Common myeloid progenitor, CD34-positive (primary cell): ENCODE measurements at places on chromosomes 7 and 10.
A peak's percentile ranks its signal among the peaks of the same experiment; 100 is the strongest.

- no peak for DNase-seq
Measured at GRCh38 chr10:122637376-122637775, 62.3 kb downstream of the C10orf120 start.

DNA sequence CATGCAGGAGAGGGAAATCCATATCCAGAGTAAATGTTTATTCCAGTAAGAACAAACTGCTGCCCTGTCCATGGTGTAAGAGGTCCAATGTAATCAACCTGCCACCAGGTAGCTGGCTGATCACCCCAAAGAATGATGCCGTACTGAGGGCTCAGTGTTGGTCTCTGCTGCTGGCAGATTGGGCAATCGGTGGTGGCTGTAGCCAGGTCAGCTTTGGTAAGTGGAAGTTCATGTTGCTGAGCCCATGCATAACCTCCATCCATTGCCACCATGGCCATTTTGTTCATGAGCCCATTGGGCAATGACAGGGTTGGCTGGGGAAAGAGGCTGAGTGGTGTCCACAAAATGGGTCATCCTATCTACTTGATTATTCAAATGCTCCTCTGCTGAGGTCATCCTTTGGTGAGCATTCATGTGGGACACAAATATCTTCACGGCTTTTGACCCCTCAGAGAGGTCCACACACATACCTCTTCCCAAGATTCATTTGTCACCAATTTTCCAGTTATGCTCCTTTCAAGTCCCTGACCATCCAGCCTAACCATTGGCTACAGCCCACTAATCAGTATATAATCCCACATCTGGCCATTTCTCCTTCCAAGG lies 23.3 kb upstream of the PAPSS2 start:
- DNase-seq: no peak

GRCh38 chr10:69349542-69349888 lies 67.2 kb downstream of the TACR2 start:
- DNase-seq: no peak

DNA sequence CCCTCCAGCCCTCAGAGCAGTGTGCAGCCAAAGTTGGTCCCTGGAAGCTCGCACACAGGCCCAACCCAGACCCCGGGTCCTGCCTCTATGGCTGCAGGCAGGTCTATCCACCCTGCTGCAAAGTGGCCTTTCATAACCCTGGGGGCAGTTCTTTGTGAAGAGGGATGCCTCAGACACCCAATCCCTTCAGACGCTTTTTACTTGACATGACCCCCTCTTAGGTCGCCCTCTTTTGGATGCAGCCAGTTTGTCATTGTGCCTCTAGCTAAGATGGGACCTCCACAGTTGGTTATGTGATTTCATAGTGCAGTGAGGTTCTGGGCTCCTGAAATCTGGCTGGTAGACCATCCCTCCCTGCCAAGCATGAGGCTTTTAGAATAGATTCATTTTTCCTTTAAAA lies 27.3 kb downstream of the SMKR1 start:
- no peak for DNase-seq

DNA sequence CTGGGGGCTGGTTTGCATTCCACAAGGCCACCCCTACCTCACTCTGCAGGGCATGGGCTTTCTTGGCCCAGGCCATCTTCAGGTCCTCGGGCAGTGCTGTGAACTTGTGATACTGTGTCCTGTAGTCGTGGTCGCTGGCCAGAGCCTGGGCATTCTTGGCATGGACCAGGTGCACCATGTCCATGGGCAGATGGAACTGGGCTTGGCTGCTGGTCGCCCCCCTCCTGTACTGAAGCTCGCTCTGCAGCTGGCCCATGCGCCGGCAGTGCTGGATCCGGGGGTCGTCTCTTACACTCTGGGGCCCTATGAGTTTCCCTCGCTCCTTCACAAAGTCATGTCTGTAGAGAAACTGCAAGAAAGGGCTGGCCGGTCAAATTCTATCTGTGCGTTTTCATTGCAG lies 51.7 kb downstream of the HABP2 start:
- DNase-seq: no peak

DNA sequence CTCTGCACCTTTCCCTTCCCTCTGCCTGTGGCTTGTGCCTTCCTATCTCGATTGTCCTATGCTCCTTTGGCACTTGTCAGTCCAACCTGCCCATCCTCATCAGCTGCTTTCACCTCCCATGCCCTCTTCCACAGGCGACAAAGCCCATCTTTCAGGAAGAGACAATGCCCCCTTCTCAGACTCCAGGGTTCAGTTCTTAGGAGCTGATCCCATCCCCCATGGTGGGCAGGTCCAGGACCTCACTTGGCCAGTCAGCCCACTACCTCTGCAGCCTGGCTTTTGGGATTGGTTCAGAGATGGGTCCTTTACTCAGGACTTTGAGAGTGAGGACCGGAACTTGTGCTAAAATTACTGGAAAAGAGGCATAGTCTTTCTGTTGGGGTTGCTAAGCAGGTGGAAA lies 74.0 kb upstream of the NANOS1 start:
- no peak for DNase-seq

DNA sequence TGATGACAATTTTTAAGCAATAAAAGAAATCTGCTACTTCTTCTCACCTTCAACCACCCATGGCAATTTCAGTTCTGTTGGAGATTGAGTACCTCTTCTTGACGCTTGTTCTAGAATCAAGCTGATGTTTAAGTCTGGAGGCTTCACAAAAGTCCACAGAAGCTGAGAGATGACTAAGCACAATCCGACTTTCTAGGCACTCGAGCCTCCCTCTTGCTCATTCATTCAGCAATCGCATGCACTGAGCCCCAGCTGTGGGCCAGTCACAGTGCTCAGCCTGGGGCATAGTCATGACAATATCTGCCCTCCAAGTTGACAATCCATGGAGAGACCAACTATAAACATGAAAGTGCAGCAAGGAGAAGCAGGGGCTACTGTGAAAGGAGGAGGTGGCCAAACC lies 103.2 kb downstream of the IPMK start:
- DNase-seq: no peak

- no peak for DNase-seq
Measured at GRCh38 chr7:33981671-33982424, 76.5 kb downstream of the BMPER start.

DNA sequence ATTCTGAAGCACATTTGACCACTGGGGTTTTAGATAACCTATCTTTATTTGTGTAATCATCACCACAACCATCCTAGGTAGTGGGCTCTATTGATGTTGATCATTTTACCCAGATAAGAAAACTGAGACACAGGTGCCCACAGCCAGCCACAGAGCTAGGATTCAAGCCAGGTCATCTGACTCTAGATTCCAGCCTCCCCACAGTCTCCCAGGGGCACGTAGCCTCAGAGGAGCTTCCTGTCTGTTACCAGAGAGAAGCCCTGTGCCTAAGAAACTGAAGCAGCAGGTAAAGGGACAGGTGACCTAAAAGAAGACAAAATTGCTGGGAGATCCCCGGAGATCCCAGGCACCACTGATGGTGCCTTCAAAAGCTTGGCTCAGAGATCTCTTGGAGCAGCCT lies 55.8 kb downstream of the ALOX5 start:
- DNase-seq: no peak

- no peak for DNase-seq
Measured at GRCh38 chr7:112015146-112015545, 191.1 kb downstream of the DOCK4 start.

GRCh38 chr10:48523820-48524758 lies 80.8 kb downstream of the ARHGAP22 start:
- DNase-seq: peak; percentile 66

DNA sequence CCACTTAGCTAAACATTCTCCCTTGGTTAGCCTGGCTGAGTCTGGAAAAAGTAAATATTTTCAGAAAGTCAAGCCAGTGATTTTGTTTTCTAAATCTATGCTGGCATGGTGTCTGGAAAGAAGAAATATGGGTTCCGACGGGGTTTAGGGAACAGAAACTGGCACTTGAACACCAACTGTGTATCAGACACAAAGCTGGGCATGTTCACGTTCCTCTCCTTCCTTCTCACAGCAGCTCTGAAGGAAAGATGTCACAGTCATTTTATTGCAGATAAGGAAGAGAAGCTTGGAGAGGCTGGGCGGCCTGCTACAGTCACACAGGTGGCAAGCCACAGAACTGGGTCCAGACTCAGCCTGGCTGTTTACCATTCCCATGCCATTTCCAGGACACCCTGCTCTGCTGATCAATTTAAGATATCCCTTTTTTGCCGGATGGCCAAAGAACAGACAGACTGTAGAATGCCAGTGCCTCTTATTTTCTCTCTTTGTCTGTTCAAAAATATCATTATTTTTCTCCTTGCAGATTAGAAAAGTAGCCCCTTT lies 118.8 kb downstream of the HERPUD2 start:
- DNase-seq: no peak

DNA sequence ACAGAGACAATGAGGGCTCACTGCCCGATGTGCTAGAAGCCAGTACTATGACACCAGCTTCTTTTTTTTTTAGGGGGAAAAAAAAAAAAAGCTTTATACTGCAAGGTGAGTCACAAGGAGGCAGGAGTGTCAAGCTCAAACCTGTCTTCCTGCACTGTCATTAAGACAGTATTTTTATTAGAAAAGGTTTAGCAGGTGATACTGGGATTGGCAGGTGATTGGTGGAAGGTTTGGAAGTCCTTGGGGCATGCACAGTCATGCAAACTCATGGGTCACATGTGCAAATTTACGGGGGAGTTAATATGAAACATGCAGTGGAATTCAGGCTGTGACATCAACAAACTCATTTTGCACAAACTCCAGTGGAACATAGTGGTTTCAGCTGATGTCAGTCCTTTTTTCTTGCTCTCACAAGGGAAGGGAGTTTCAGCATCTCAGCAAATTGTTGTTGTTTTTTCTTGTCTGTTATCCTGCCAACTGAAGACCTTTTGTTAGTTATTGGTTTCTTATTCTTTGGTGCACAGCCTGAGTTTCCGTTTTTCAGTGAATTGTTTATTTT lies 530.6 kb downstream of the ANKRD7 start:
- DNase-seq: no peak

GRCh38 chr7:151520419-151521261 lies 945 bp upstream of the RHEB start:
- peak; percentile 54 for DNase-seq

GRCh38 chr10:22252801-22253579 lies 35.2 kb upstream of the EBLN1 start:
- DNase-seq: no peak

GRCh38 chr10:43091846-43092245 lies 15.0 kb downstream of the RET start:
- DNase-seq: no peak

- DNase-seq: no peak
Measured at GRCh38 chr10:15787426-15787825, 67.7 kb upstream of the ITGA8 start.

DNA sequence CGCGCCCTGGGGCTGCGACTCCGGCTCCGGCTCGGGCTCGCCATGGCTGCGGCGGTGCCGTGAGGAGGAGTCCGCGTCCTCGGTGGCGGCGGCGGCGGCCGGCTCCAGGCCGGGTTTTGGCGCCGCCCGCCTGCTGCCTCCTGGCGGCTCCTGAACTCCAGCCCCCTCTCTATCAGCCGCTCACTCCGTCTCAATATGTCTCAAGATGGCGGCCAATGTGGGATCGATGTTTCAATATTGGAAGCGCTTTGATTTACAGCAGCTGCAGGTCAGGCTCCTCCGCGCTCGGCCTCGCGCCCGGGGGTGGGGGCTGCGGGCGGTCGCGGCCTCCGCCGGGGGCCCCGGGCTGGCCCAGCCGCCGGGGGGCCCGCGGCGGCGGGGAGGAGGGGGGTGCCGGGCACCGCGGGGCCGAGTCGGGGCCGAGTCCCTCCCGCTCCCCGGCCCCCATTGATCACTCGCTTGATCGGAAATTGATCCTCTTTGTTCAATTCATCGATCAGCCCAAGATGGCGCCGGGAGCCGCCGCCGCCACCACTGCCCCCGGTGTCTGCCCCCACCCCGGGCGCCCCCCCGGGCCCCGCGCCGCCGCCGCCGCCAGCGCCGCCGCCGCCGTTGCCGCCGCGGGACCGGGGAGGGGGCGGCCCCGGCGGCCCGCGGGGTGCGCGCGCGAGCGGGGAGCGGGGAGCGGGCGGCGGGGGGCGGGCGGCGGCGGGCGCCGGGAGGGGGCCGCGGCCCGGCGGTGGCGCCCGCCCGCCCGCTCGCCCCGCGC lies 1.4 kb upstream of the CUX1 start:
- DNase-seq: peak; percentile 90

DNA sequence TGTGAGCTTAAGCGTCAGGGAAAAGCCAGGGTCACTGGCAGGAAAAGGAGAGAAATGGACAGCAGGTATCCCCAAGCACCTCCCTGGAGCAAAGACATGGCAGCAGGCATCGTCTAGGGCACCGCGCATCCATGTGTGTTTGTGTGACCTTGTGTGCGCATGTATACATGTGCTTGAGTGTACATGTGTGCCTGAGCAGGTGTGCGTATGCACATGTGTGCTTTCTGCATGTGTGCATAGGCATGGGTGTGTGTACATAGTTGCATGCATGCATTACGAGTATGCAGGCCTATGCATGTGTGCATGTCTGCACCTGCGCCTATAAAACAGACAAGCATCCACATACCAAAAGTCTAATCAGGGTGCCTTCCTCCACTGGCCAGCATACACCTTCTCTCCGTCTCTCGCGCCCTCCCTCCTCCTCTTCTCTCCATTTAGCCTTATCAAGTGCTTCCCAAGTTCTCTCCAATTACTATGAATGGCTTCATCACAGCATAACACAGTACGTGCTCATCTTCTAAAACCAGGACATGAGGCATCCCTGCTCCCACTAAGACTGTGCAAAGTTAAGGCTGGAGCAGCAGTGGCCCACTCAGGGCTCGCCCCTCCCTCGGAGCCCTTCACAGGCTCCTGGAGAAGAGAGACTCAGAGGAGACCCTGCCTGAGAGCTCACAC lies 30.6 kb downstream of the RASGEF1A start:
- DNase-seq: no peak

- peak; percentile 80 for DNase-seq
Measured at GRCh38 chr7:50266635-50267386, 37.7 kb upstream of the IKZF1 start.

DNA sequence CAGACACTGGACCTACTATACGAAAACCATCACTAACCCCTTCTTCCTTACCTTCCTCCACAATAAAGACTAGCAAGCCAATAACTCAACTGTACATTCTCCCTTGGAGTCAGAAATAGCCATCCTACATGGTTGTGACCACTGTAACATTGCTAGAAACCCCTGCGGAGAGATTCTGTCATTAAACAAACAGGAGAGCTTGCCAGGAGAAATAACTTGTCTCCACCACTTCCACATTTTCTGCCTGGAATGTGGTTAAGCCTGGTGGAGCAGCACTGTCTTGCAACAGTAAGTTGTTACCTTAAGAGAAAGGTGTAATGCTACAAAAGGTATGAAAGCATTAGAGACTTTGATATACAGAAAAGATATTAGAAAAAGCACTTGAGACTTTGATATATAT lies 45.8 kb downstream of the THSD7A start:
- DNase-seq: no peak

DNA sequence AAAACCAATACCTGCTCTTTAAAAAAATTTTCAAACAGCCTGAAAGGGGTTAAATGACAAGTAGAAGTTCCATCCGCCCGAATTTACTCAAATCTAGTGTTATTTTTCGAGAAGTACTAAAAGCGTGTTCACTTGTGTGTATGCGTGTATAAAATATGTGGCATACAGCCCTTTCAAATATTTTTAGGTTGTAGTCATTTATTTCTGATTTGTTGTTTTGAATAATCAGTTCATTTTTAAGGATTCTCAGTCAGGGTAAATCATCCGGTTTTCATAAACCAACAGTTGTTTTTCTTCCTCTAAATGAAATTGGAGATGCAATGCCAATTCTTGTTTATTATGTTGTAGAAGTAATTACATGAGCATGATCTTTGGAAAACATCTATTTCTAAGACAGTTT lies 6.9 kb upstream of the SUN1 start:
- no peak for DNase-seq

- no peak for DNase-seq
Measured at GRCh38 chr10:99555825-99556523, 23.2 kb downstream of the NKX2-3 start.
